ENCODE measurements at places on chromosomes 1 and 21.
A peak's percentile ranks its signal among the peaks of the same experiment; 100 is the strongest.

- DNase-seq = no peak
Observed at GRCh38 chr1:234649432-234650081, 39.6 kb upstream of the IRF2BP2 start.

- no peak for DNase-seq
Observed at GRCh38 chr1:118918940-118919259, 69.2 kb downstream of the TBX15 start.

DNA sequence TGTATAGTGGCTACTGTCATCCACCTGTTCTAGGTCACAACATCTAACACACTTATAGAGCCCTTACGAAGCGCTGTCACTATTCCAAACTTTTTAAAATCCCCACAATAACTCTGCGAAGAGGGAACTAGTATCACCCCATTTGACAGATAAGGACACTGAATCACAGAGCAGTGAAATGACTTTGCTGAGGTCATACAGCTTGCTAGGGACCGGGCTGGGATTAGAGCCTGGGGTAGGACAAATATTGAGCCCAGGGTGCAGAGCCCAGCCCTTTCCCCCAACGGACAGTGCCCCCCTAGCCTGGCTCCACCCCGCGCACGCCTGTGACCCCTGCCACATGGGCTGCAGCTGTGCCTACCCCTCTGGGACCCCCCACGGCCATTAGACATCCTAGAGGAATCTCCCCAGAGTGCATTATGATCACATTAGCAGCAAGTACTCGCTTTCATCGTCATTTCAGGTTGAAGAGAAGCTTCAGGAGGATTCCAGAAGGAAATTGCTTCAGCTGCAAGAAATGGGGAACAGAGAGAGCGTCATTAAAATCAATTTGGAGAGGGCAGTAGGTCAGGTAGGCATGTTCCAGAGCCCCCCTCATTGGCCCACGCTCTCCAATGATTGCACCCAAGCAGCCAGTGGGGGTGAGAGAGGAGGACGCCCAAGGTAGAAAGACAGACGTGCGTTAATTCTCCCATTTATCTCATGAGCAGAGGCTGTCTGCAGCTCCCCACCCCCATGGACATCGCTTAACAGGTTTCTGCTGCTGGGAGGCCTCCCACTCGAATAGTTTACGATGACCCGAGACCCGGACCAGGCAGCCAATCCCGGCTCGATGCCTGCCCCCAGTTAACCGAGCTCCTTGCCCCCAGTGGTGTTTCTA lies 77.2 kb downstream of the FHAD1 start:
- no peak for DNase-seq

DNA sequence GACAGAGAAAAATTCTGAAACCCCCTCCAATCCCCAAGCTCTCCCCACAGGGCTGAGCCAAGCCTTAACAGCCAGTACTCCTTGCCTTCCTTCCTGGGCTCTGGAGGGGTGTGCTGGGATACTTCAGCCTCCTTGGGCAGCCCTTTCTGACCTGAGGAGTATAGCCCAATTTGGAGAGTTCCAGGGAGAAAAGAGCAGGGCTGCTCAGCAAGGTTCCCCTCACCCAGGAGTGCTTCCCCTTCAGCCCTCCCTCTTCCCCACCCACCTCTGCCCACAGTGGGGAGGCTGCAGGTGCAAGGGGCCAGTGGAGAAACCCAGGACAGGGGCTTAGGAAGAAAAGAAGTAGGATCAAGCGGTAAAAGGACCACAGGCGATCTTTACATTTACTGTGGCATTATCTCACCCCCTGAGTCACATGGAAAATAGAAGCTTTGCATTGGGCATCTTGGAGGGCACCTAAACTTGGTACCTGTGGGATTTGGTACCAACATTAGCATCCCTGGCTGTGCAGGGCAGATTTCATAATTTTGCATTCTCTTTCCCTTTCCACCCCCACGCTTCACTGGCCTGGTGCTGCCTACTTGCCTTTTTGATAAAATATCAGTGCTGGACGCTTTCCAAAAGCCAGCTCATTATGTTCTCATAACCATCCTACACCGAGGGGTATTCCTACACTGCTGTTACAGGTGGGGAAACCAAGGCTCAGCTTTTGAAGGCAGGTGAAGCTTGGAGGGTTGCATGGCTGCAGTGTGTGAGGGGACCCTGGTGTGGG lies 2.8 kb upstream of the ADORA1 start:
- DNase-seq = no peak

- DNase-seq = no peak
Observed at GRCh38 chr1:185345913-185346720, 29.1 kb upstream of the IVNS1ABP start.

GRCh38 chr1:239458144-239458500 lies 71.8 kb downstream of the CHRM3 start:
- DNase-seq = no peak

GRCh38 chr1:56185493-56185892 lies 393.9 kb downstream of the PLPP3 start:
- DNase-seq = no peak

DNA sequence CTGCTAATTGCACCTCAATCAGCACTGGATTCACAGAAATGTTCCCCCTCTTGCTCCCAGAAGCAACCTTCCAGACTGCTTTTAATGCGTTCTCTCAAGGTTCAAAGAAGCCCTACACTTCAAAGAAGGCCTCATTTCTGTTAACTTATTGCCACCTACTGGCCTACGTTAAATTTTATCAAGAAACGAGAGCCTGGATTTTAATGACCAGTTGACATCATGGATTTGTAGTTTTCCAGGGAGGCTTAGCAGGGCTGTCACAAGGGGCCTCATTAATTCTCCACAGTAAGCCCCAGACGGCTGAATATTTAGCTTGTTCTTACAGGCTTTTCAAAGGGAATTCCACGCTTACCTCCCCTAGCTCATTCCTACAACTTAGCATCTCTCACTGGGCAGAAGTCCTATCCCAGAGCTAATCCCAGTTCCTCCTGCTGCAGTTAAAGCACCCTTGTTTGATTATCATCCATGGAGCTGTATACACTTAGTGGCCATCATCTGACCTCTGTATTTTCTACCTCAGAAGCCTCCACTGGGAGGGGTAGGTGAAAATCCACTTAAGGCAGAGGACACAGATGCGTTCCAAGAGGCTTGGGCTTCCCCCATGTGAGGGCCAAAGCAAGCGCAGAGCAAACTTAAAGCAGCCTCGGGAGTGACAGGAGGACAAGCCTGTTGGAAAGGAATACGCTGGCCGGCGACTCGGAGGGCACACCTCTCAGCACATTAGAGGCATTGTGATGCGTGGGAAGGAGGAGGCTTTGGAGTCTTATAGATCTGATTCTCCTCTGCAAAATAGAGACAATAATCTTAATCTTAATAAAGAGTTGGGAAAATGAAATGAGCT lies 32.2 kb upstream of the CYP4X1 start:
- no peak for DNase-seq

- DNase-seq = peak; percentile 53
Observed at GRCh38 chr1:26164036-26164860, 4.5 kb downstream of the C1orf232 start.

- DNase-seq = no peak
Observed at GRCh38 chr1:151523326-151523725, 12.1 kb downstream of the CGN start.

GRCh38 chr1:2350501-2350900 lies 40.9 kb downstream of the MORN1 start:
- DNase-seq = no peak

DNA sequence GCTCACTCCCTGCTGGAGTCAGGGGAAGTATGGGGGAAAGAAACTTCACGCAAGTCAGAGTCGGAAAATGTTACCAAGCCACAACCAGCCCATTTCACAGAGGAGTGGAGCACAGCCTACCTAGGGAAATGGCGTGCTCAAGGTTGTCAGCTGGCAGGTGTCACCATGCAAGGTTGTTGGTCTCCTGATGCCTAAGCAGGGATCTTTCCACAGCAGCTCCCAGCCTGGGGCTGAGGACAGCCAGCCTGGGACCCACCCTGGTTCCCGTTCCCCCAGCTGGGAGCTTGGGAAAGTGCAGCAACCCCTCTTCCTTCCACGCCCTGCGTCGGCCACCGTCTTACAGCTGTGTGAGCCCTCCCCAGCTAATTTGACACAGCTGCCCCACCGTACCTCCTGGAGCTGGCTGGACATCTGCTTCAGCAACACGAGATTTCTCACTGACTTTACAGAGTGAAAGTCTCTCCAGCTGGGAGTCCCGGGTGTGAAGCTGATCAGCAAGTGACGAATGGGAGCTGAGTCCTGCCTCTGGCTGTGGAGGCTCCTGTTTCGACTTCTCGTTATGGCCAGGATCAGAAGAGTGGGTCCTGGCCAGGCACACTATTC lies 224.6 kb upstream of the RAB4A start:
- DNase-seq = no peak

GRCh38 chr1:229495782-229496181 lies 12.4 kb downstream of the NUP133 start:
- no peak for DNase-seq

GRCh38 chr1:91797164-91797563 lies 88.8 kb downstream of the TGFBR3 start:
- no peak for DNase-seq

DNA sequence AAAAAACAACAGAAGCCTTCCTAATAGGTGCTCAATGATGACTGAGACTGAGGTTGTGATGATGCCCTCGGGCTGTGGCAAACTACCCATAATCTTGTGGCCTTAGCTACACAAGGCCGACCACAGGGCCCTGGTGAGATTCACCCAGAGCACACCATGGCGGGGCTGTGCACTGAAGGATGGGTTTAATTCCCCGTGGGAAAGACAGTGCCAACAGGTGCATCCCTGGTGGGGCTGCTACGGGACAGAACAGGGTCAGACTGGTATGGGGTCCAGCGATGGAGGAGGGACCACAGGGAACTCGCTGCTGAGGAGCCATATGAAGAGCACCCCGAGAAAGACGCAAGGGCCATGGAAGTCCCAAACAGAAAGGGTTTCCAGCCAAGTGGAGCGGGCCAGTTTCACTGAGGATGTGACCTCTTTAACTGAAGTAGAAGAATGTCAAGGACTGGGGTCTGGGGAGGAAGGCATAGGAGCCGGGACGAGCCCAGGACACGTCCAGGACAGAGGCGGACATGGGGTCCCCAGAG lies 21.3 kb downstream of the PRDM15 start:
- no peak for DNase-seq

DNA sequence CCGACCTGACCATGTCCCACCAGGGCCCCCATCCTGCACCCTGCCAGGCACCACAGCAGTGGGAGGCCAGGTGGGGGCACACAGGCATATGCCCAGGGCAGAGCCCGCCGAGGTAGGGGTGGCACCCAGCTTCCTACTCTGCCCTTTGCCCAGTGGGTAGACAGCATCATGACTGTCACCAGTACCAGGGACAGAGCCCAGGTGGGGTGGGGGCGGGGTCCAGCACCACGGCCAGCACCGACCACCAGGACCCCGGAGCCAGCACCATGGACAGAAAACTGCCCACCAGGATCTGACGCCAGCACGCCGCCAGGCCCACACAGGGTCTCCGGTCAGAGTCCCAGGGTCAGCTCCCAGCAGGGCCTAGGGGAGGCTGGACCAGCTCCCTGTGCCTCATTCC lies 3.8 kb downstream of the TAS1R3 start:
- DNase-seq = no peak

DNA sequence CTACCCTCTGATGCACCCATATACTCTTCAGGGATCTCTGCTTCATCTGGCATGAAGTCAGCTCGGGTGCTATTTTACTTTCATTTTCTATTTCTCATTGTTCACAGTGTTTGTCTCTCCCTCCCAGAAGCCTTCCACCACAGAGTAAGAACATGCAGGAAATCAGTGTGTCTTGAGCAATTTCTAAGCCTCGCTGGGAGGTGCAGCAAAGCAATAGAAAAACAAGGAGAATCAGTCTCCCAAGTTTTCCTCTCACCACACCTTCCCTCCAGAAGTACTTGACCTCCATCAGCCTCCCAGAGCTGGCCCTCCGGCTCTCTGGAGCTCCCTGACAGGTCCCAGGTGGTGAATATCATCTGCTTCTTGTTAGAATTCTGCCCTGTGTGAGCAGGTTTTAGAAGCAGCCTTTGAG lies 594.7 kb upstream of the CAMK1G start:
- DNase-seq = no peak

DNA sequence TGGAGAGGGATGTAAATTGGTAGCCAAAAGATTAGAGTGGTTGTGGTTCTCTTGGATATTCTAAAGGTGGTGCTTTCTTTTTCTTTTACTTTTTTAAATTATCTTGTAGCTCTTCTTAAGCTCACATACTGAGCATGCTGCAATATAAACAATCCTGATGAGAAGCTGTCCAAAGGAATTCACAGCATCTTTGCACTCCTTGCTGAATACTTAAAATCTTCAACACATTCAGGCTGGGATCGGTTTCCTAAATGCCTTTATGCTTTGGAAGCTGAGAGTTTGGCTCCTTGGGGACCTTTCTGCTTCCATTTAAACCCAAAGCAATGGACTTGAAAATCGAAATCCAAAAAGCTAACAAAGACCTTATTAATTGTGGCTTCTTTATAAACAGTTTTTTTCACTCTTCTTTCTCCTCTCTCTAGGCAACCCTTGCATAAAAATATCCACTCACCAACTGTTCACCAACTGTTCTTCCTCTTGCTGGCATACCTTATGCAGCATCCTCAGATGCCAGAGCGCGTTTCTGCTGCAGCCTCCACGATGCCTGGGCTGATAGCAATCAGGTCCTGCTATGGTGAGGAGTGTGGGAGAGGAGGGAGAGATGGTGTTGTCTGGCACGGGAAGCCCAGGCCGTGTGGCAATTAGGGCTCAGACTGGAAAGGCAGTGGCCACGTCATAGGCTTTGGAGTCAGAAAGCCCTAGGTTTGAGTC lies 535.8 kb upstream of the DAB1 start:
- DNase-seq = no peak

- no peak for DNase-seq
Observed at GRCh38 chr1:19775317-19775716, 24.4 kb downstream of the TMCO4 start.

DNA sequence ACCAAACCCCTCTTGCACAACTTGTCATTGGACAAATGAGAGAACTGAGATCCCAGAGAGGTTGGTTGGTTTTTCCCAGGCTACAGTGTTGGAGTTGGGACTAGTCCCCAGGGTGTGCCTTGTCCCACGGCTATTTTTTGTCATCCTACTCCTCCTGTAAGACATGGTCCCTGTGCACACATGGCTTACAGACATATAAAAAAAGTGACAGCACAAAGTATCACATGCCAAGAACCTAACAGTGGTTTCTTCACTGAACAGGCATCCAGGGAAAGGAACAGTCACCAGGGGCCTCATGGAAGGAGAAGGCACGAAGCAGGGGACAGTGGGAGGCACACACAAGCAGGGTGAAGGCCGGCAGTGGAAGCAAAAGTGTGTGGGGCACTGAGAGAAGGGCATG lies 36.5 kb downstream of the SERBP1 start:
- DNase-seq = no peak

All from T-helper 9 cell (primary cell).